AG04450 (cell line): ENCODE measurements at places on chromosomes 3 and 15. TPM values are rescaled to one million over a fixed set of nuclear protein-coding genes. Genes with fewer than 3 reads are reported as not detected.

Gene CACNA2D3
- polyA plus RNA-seq, result 0.24 and 0.32 TPM in 2 replicates

Gene CSK
- polyA plus RNA-seq, result 17.2 and 25.1 TPM in 2 replicates

Gene APOD
- polyA plus RNA-seq, result 0.41 and 0.56 TPM in 2 replicates

Gene ZKSCAN7
- polyA plus RNA-seq, result 5.7 and 8.3 TPM in 2 replicates

Gene AMIGO3
- polyA plus RNA-seq, result 0.11 TPM in 1 of 2 replicates, not detected in the other

Gene CD276
- 86.4 and 101 TPM in 2 replicates for polyA plus RNA-seq

Gene STX19
- polyA plus RNA-seq, result not detected in 2 replicates

Gene TMEM41A
- polyA plus RNA-seq, result 15.1 and 17.8 TPM in 2 replicates

DNA sequence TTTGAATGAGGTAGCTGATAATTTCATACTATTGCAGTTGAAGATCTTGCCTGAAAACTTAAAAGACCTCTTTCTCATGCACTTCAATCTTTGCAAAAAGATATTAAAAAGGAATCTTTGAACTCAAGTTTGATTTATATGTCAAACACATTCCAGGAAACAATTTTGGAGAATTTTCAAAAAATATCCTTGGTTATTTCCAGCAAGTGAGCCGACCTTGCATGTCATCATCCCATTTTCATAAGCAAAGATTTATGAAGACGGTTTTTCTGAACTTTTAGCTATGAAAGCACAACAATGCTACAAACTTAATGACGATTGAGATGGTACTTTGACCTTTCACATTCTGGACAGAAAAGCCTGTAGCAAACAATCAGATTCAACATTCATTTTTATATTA, 95.6 kb downstream of the RFX7 start:
- no peak for DNase-seq

DNA sequence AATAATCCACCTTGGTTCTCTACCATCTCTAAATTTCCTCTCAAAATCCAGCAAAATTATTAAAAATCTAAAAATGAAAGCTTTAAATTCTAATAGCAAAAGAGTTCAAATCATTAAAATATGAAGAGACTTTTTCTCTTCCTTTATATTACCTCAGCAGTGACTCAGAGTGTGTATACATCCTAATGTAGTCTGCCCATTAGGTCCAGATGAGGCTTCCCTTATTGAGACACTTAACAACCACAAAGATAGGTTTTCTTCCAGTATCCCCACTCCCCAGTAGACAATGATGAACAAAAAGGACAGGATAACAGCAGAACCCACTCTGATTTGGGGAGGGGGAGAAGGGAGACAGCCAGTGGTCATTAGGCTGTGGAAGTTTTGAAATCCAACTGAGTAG, 61.5 kb upstream of the DCBLD2 start:
- no peak for DNase-seq

- no peak for DNase-seq
These were observed 47.0 kb downstream of the OXNAD1 start for GRCh38 chr3:16311960-16312451.

GRCh38 chr3:172241405-172241804, 202.0 kb downstream of the FNDC3B start:
- no peak for DNase-seq

- DNase-seq, result no peak
These were observed 267.2 kb downstream of the FAM43A start for GRCh38 chr3:194952841-194953241.

DNA sequence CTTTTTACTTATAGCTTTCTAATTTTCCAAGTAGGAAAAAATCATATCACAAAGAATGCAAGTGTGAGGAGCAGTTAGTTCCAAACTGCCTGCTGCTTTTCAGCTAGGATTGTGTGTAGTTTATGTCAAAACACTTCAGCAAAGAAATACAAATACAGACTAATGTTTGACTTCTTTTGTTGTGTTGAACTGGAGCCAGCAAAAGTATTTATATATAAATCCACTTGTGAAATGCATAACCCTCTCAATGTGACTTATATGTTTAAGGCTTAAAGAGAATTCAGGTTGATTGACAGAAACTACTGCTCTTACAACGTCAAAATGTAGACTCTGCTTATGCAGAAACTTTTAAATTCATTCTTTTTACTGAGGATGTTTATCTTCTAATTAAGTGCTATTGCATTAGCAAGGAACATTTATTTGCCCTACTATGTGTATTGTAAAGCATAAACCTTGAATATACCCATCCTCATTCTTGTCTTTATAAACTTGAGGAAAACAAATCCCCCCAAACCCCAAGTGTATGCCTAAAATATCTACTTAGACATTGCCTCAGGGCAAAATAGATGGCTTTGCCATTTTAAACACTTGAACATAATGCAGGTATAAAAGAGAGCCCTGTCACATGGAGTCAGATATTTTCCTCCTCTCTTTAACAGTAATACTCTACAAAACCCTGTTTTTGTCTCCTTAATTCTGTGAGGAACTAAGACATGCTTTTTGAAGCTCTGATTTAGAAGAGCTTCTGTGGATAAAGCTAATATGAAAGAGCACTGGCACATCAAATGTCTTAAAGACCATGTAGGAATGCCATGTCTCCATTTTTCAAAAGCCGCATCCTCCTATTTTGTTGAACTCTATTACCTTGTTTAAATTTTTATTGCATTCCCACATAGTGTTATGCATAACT, 302.8 kb upstream of the TBC1D5 start:
- DNase-seq, result no peak

DNA sequence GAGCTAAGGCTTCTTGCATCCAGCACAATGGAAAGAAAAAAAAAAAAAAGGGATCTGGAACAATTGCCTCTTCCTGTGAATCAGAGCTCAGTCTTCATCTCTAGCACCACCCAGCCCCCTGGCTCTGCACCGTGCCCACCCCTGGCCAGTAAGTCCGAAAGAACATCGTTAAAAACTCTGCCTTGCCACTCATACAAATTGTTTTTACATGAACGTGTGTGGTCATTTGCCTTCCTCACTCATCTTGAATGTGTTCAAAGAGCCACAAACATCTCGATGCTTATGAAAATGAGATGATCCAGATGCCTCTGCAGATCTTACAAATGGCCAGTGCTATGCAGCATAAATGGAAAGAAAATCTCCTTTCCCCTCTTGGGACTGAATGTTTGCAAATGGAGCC, 400.0 kb upstream of the PPP2R3A start:
- no peak for DNase-seq

DNA sequence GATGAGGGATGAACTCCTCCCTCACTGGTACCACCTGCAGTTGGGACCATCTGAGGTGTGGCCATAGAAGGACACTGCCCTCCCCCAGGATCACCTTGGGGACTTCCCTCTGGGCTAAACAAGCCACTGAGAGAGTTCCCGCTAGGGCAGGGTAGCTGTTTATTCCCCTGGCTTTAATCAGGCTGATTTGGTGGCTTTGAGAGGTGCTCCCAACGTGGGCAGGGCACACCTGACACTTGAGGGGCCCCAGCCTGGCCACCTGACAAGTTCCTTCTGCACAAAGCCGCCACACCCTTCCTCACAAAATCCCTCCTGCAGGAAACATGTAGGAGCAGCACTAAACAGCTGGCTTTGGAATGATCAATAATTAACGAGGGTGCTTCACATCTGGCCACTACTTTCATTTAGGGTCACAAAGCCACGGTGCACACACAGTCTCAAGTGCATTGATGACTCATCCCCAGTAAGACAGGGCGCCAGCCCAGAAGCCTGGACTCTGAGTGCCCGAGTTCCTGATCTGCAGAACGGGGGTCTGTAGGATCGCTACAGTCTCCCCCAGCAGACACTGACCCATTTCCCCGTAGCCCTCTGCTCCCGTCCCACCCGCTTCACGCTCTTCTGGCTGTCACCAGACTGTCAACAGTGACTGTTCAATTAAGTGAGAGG, 75.1 kb downstream of the ATP10A start:
- no peak for DNase-seq

- DNase-seq, result no peak
These were observed 76.9 kb upstream of the STXBP5L start for GRCh38 chr3:120831066-120831465.

GRCh38 chr3:189355481-189356201, 183.9 kb downstream of the TPRG1 start:
- peak; percentile 11 for DNase-seq

- no peak for DNase-seq
These were observed 61.7 kb downstream of the SCN11A start for GRCh38 chr3:38989917-38990510.

GRCh38 chr3:132756108-132756650, 34.0 kb upstream of the NPHP3 start:
- DNase-seq, result no peak

DNA sequence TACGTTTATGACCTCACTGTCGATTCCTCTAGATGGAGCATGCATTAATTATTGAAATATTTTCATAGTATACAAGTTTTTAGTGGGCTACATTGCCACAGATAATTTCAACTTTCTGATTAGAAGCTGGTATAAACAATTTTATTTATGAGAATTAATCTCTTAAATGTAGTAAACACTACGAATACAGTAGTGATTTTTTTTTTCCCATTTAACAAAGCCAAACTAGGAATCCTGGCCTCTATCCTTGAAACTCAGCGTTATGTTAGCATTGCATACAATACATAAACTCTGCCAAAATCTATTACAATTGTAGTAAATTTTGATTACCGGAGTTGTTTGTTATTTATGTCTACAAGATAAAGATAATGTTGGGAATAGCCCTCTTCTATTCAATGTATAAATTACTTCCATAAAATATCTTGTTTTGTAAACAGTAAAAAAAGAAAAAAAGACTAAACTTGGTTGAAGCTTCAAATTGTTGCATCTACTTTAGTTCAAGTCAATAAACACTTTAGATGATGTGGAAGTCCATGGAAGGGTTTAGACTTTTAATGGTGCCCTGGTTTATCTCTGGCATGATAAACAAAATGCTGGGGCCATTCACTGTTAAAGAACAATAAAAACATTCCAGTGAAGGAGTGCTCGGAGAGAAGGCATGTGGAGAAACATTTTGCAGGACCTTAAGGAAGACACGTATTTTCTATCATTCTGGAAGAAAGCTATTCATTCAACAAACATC, 77.3 kb upstream of the NR2F2 start:
- no peak for DNase-seq

DNA sequence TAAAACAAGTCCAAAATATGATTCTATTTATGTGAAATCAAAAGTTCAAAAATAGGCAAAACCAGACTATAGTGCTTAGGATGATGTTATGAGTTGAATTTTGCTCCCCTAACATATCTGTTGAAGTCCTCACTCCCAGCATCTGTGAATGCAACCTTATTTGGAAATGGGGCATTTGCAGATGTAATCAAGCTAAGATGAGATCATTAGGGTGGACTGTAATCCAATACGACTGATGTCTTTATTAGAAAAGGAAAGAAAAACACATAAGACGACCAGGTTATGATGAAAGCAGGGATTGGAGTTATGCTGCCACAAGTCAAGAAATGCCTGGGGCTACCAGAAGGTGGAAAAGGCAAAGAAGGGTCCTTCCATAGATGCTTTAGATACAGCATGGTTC, 110.5 kb upstream of the CCDC39 start:
- no peak for DNase-seq

- DNase-seq, result no peak
These were observed 192.5 kb upstream of the LINGO1 start for GRCh38 chr15:77825252-77825542.

- DNase-seq, result no peak
These were observed 80.6 kb downstream of the CLASP2 start for GRCh38 chr3:33637482-33637881.

DNA sequence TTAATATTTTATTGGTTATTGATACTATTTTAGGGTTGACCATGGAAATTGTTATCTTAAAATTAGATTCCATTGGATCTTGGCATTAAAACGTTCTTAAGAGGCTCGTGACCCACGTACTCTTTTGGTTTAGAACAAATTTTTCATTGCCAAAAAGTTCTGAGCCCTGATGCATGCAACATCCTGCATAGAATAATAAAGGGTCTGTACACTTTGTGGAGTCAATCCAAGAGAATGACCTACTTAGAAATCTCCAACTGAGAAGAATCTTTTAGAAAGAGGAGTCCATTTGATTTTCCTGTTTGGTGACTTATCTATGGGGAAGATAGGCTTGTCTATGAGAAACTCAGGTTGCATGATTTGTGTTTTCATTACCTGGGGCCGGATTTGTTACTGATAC, 404.2 kb upstream of the RGMA start:
- no peak for DNase-seq

DNA sequence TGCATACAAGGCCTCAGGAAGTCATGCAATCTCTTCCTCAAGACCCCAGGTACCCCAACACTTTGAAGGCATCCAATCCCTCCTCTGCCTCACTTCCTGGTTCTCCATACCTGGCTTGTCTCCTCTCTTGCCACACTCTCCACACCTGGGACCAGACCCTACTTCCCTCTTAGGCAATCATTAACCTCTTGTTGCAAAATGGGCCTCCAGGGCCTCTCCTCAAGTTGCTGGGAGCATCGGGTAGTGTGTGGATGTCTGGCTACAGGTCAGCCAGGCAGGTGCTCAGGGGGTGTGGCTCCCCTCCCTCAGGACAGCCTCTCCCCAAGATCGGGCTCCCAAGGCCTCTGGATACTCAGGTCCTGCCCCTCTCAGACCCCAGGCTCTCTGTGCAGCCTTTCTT, 8.6 kb downstream of the PLA2G4E start:
- DNase-seq, result no peak

DNA sequence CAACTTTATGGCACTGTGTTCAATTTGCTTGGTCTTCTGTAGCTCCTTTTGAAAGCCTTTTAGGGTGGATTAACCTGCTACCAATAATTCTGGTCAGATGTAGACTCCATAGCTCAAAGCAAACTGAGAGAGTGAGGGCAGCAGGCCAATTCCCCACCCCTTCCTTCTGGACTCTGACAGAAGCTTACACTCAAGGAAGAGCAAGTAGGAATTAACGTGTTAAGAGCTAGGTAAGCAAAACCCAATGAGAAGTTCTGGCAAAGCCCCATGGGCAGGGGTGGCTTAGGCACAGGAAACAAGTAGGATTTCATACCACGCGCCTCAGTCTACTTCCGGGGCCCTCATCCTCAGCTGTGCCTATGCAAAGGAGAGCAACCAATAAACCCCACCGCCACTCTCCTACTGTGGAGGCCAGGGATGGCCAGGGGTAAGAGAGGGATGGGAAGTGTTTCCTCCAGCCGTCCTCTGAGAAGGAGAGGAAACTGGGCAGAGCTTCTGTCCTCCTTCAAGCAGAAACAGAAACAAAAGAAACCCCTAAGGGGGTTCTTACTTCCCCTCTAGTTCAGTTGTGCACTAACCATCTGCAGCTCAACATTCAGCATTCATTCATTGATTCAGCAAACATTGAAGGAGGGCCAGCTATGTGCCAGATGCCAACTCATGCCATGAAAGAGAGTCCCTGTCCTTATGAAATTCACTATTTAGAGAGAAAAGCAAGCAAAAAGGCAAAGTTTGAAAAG, 12.6 kb downstream of the CCR5 start:
- DNase-seq, result no peak

DNA sequence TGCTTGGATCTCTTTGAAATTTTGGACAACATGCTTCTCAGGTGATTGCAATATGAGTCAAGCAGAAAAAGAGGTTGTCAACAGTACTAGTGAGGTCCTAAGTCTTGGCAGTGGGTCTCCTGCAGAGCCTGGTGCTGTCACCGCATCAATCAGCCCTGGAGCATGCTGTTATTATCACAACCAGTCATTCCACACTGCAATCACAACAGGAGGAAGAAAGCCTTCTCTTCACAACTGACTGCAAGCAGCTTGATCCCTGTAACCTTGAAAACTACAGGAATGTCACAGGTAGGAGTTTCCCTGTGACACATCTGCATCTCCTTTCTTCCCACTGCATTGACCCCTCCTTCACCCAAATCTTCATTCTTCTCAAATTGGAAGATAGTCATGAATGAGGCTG, 451.1 kb upstream of the ATP11B start:
- no peak for DNase-seq

- DNase-seq, result no peak
These were observed 549.4 kb upstream of the MDFIC2 start for GRCh38 chr3:70861855-70862254.

- DNase-seq, result no peak
These were observed 293.9 kb downstream of the TUSC7 start for GRCh38 chr3:117003501-117003900.
